Muscle of arm (tissue), 14 donors: ENCODE measurements at places on chromosomes 2 and 18. TPM values are rescaled to one million over a fixed set of nuclear protein-coding genes. Genes with fewer than 3 reads are reported as not detected.

GRCh38 chr2:47534179-47534919 lies 131.4 kb downstream of the MSH2 start:
- DNase-seq = no peak

- no peak for DNase-seq
Measured at GRCh38 chr2:128003463-128003862, 24.4 kb downstream of the SAP130 start.

- DNase-seq = peak; percentile 20
Measured at GRCh38 chr2:183490914-183491313, 366.7 kb downstream of the NUP35 start.

TMEM200C gene
- 0.71 TPM for polyA plus RNA-seq

- DNase-seq = no peak
Measured at GRCh38 chr2:215729985-215730620, 283.2 kb downstream of the MREG start.

DNA sequence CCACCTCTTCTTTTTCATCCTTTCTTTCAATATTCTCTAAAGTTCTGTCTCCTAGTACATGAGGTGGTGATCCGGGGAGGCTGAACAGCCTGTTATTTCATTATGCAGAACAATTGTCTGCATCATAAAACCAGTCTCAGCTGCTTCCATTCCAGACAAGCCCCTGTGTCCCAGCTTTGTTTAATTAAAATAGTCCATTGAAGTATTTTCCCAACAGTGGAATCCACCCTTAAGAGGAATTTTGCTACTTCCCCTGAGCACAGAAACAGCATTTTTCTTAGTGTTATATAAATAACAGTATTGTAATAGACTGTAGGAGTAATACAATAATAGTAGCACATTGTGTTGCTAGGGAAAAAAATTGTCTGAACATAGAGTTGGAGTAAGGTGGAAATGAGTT lies 395.4 kb upstream of the TCF4 start:
- no peak for DNase-seq

GRCh38 chr18:24381126-24381525 lies 16.5 kb downstream of the OSBPL1A start:
- no peak for DNase-seq

- no peak for DNase-seq
Measured at GRCh38 chr2:100882645-100883613, 63.0 kb downstream of the NPAS2 start.

- DNase-seq = no peak
Measured at GRCh38 chr2:173278794-173279526, 75.7 kb upstream of the CDCA7 start.

C1D gene
- 41.6 TPM for polyA plus RNA-seq

- DNase-seq = no peak
Measured at GRCh38 chr2:26721115-26722032, 28.9 kb downstream of the KCNK3 start.

- no peak for DNase-seq
Measured at GRCh38 chr2:55761526-55761925, 67.9 kb upstream of the PNPT1 start.

DNA sequence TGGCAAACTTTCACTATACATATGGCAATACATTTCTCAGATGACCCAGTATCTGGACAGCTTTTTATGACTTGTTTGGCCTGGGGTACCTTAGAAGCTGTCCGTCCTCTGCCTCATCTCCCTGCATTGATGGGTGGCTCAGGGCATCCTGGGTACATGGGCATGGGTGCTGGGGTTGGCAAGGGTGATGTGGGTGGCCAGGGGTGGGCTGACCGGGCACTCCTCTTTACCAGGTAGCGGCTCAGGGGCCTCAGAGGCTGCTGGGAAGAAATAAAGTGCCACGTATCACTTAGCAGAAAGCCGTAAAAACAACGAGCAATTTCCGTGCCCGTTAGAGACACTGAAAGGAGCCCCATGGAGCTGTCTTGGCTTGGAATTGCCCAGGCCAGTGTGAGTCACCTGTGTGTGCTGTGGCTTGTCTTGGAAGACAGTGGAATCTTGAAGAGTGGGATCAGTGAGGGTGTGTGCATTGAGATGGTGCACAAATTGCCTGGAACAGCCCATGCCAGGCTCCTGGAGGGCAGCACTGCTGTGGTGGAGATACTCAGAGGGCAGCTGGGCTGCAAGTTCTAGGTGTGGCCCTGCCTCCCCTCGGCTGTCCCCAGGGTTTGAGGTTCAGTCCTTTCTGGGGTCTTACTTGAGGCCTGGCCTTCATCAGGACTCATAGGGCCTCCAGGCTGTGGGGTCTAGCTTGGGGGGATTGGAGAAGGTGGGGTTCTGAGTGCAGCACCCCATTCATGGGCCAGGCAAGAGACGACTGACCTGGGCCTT lies 88.8 kb downstream of the FHOD3 start:
- DNase-seq = no peak

GRCh38 chr2:10028407-10028987 lies 14.9 kb upstream of the KLF11 start:
- DNase-seq = no peak

CDH2 gene
- not detected for polyA plus RNA-seq

ARMC9 gene
- 3.3 TPM for polyA plus RNA-seq

DNA sequence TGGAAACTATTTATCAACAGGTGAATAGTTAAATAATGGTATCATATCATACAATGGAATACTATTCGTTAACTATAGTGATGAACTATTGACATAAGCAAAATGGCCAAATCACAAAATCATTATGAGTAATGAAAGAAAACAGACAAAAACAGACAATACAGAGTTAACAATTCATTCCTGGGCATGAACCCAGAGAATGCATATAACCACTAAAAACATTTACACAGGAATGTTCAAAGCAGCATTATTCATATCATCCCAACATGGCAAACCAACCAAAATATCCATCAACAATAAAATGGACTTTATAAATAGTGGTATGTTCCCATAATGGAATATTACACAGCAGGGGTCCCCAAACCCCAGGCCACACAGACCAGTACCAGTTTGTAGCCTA lies 131.2 kb upstream of the CYP1B1 start:
- no peak for DNase-seq

GRCh38 chr2:36433311-36434217 lies 78.0 kb downstream of the CRIM1 start:
- DNase-seq = peak; percentile 46

DNA sequence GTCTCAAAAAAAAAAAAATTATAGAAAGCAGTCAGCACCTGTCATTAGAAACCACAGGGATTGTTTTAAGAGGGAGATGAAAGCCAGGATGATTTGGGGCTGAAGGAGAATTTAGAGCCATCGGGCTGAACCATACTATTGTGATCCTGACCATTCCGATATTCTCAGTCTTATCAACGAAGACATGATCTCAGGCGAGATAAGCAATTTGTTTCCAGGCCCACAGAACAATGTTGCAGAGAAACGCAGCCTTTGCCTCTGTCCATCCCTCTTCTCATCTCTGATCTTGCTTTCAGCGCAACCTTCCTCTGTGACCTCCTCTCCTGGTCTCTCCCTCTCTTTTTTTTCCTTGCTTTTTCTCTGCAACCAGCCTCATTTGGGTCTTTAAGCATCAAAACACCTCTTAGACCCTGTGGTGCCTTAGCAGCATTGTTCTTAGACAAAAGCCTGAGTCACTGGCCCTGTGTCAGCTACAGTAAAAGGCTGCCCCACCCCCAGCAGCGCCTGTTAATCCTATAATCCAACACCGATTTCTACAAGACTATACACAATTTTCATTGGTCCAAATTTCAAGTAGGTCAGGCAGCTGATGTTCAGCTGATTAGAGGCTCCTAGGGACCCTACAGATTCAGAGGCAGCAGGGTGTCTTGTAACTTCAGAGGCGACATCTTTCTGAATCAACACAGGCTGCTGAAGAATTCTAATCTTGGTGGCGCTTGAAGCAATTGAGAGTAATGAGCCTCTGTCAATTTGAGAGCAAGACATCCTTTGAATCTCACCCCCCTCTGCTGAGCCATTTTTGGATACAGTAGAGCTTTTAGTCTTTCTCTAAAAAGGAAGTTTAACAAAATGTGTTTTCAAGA lies 206.0 kb downstream of the NCK2 start:
- no peak for DNase-seq

DNA sequence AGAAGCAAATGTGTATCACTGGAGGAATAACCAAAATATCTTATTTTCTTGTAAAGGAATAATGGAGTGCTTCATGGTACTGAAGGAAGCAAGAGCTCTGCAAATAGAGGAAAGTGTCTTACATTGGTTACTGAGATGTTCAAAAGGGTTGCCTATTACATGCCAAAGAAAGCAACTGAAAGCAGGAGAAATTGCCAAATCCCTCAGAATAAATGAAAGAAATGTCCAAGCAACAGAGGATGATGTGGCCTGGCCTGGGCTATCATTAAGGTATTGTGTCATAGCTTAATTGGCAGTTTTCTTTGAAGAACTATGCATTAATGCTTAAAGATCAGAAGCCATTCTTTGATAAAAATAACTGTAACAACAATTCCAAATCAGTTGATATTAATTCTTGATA lies 173.7 kb downstream of the RAB3GAP1 start:
- DNase-seq = no peak

BCL11A gene
- polyA plus RNA-seq = not detected

ACMSD gene
- 1.3 TPM for polyA plus RNA-seq

DNA sequence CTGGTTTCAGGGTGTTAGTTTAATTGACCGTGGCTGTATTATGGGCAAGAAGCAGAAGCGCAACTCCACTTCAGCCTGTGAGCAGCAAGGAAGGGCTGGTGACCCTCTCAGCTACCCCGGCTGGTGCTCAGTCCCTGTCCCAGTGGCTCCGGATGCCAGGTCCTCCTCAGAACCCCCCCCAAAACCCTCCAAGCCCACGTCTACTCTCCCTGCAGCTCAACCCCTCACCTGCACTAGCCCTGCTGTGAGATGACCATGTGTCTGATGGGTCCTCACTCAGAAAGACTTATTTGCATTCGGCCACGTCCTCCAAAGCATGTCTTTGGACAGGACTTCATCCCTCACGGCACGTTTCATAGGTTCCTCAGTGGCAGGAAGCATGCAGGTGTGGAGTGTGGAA lies 119.7 kb upstream of the ALKAL2 start:
- no peak for DNase-seq

CENPA gene
- 11.1 TPM for polyA plus RNA-seq

- DNase-seq = no peak
Measured at GRCh38 chr2:31579996-31580320, 780 bp downstream of the SRD5A2 start.

GRCh38 chr2:231294116-231294515 lies 95.7 kb downstream of the ARMC9 start:
- no peak for DNase-seq

RBMS1 gene
- 71.4 TPM for polyA plus RNA-seq

- DNase-seq = no peak
Measured at GRCh38 chr2:181313845-181314244, 143.3 kb upstream of the ITGA4 start.

DNA sequence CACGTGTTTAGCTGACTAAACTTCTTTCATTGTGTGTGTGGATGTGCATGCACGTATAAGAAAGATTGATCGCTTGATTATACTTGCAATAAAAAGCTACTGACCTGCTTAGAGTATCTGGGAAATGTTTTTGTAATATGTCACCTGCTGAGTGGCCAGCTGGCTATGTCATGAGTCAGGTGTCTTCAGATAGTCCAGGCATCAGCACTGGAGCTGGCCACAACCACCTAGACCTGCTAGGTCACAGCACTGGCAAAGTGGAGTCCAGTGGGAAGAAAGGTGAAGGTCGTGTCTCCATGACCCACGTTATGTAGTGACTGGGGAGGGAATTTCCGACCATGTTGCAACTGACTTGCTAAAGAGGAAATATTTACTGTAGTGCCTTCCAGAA lies 147.0 kb downstream of the ESCO1 start:
- DNase-seq = no peak

DNA sequence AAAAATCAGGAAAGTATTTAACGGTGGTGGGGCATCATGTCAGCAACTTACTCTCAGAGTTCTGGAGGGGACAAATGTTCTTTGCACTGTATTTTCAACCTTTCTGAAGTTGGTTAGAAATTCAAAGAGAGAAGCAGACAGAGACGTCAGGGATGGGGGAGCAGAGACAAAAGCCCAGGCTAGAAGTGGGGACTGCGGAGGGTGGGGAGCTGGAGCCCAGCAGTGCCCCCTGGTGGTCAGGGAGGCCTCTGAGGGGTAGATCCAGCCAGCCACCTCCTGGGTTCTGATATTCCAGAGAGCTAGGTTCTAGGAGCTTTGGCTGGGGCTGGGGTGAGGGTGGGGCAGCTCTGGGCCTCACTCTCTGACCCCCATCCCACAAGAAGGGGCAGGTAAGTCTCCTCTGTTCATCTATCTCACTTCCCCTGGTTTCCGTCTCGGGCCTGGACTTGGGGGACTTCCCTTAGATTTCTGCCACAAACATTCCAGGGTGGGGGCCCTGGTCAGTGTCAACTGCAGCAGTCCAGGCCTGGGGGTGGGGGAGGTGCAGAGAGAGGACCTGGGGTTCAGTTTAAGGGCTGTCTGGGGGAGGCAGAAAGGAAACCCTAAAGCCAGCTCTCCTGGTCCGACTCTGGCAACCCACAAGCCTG lies 8.9 kb downstream of the TNS1 start:
- DNase-seq = no peak

GRCh38 chr2:144151851-144152250 lies 368.1 kb downstream of the ZEB2 start:
- no peak for DNase-seq

DNA sequence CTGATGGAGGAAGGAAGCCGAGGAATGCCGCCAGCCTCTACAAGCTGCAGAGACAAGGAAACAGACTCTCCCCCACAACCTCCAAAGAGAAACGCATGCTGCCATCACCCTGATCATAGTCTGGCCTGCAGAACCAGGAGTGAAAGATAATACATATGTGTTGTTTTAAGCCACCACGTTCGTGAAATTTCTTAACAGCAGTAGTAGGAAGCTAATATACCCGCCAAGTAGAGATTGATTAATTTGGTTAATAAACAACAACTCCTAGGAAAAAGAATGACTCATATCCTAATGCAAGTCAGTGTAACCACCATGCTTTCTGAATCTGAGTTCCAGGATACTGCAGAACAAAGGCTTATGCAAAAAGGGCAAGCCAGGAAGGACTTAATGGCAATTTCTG lies 36.6 kb downstream of the LONRF2 start:
- no peak for DNase-seq

DNA sequence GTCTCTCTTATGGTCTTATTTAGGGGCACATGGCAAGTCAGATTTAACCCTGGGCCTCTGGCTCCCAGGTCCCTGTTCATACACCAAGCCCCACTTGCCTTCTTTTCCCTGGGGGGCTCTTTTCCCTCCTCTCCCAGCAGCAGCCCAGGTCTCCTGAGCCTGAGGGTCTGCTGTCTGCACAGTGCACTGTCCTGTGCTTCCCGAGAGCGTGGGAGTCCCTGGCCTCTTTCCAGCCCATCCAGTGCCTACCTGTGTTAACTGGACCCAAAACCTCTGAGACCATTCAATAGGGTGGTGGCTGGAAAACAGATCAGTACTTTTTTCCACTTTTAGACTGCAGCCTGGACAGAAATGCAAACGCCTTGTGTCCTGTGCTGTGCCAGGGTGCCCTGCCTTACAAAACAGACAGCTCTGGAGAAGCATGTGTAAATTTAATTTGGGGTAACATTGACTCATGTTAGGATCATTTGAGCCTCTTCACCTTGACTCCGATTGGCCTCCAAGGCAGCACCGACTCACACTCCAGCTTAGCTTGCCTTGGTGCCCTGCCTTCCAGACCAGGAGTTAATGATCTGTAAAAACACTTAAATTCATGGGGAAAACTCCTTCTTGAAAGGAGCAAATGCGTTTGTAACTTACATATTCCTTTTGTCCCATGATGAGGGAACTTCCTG lies 34.3 kb downstream of the TWIST2 start:
- no peak for DNase-seq

RGPD3 gene
- polyA plus RNA-seq = 0.18 TPM

GRCh38 chr2:75853436-75853835 lies 142.7 kb upstream of the GCFC2 start:
- no peak for DNase-seq
